ENCODE measurements at places on chromosomes 2 and 18.

- DNase-seq, result no peak
Measured at GRCh38 chr2:37904993-37905392, 20.1 kb upstream of the RMDN2 start.

GRCh38 chr18:9095297-9096006 is 7.0 kb upstream of the NDUFV2 start:
- no peak for DNase-seq

- no peak for DNase-seq
Measured at GRCh38 chr2:133525613-133526529, 42.4 kb downstream of the NCKAP5 start.

GRCh38 chr2:118431997-118432396 is 343.7 kb downstream of the INSIG2 start:
- DNase-seq, result peak; percentile 73

GRCh38 chr18:10485475-10485874 is 31.0 kb downstream of the APCDD1 start:
- DNase-seq, result no peak

- DNase-seq, result peak; percentile 10
Measured at GRCh38 chr2:140873915-140874531, 1256.8 kb downstream of the LRP1B start.

GRCh38 chr2:128454980-128455720 is 136.5 kb upstream of the HS6ST1 start:
- DNase-seq, result no peak

DNA sequence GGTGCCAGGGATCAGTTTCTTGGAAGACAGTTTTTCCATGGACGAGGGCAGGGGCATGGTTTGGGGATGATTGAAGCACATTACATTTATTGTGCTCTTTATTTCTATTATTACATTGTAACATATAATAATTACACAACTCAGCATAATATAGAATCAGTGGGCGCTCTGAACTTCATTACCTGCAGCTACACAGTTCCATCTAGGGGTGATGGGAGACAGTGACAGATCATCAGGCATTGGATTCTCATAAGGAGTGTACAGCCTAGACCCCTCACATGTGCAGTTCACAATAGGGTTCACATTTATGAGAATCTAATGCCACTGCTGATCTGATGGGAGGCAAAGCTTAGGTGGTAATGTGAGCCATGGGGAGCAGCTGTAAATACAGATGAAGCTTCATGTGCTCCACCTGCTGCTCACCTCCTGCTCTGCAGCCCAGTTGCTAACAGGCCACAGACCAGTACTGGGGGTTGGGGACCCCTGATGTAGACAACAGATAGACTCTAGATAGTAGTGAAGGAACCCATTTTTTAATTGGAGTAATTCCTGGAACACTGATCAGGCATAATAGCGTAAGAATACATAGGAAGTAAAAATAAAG is 41.5 kb upstream of the MC4R start:
- peak; percentile 3 for DNase-seq

DNA sequence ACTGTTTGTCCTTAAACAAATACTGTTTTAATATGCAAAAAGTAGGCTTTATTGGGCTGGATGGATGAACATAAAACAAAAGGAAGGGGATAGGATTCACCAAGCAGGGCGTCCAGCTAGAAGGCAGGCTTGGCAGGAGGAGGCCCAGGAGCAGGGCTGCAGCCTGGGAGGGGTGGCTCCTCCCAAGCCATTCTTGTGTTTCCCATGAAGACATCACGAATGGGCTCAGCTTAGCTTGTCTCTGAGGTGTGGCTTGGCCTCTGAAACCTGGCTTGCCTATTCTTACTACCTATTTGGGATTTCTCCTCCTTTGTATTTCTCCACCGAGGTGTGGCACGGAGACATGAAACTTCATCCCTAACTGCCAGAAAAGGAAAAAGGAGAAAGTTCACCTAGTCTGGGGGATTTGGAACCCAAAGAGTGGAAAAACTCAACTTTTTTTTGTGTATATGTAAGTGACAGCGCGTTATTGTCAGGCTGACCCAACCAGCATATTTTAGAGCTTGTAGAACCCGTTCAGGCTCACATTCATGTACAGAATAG is 481.9 kb upstream of the SPRED2 start:
- DNase-seq, result no peak

GRCh38 chr18:20971886-20972267 is 139.7 kb downstream of the ROCK1 start:
- peak; percentile 50 for DNase-seq

GRCh38 chr2:47223980-47224379 is 68.9 kb upstream of the STPG4 start:
- DNase-seq, result no peak

- peak; percentile 67 for DNase-seq
Measured at GRCh38 chr18:43159086-43159770, 43.7 kb upstream of the RIT2 start.

DNA sequence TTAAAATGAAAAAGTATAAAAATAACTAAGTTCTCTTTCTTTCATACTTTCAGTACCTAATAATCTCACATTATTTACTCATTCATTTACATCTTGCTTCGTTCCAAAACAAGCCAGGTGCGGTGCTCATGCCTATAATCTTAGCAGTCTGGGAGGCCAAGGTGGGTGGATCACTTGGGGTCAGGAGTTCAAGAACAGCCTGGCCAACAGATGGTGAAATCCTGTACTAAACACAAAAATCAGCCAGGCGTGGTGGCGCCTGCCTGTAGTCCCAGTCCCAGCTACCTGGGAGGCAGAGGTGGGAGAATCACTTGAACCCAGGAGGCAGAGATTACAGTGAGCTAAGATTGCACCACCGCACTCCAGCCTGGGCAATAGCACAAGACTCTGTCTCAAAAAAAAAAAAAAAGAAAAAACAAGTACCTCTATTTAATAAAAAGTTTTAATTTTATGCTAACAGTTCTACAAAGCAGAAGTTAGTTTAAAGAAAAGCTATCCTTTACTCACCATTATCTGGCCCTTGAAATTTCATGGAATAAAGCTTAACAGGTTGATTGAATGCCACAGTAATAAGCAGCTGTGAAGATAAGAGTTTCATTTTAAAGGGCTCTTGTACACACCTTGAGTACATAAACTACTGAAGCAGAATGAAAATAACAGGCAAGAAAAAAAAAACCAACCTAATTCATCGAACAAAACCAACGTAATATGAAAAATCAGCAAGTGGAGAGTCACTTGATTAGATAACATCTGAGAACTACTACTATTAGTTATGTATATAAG is 22.5 kb downstream of the TXNL1 start:
- DNase-seq, result no peak

DNA sequence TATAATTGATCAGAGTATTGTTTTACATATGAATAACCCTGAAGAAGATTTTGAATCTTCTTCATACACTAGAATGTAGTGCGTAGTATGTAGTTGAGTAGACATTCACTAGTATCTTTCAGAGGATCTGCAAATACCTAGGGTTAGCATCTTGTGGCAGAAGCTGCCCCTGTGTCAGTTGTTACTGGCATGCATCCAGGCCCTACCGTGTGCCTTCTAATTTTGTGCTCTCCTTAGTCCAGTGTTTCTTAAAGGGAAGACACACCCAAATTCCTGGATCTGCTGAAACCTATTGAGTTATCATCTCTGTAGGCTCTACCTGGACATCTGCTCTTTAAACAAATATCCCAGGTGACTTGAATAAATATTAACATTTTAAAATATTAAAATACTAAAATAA is 99.7 kb upstream of the SERTAD2 start:
- DNase-seq, result no peak

- DNase-seq, result peak; percentile 3
Measured at GRCh38 chr2:228417526-228417925, 236.0 kb upstream of the SPHKAP start.

GRCh38 chr18:26548415-26549262 is at the start of gene KCTD1:
Gene KCTD1 (minus strand): TSS chr18:26548553. CDS start chr18:26548536, 17 bp downstream.
- peak; percentile 83 for DNase-seq

DNA sequence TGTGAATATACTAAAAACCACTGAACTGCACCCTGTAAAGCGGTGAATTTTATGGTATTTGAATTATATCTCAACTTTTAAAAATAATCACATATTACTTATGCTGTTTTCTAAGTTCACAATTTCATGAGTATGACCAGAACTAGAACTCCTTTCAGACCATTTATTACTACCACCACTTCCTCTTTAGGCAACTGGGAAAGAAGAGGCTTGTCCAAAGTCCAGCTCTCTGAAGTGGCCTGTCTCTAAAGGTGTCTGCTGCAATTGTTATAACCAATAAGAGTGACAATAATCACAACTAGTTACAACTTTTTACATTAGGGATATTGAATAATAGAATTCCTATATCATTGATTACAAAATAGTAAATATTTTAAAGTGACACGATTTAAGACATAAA is 267.9 kb upstream of the PIK3C3 start:
- no peak for DNase-seq

GRCh38 chr2:691821-692761 is 14.9 kb upstream of the TMEM18 start:
- DNase-seq, result no peak

DNA sequence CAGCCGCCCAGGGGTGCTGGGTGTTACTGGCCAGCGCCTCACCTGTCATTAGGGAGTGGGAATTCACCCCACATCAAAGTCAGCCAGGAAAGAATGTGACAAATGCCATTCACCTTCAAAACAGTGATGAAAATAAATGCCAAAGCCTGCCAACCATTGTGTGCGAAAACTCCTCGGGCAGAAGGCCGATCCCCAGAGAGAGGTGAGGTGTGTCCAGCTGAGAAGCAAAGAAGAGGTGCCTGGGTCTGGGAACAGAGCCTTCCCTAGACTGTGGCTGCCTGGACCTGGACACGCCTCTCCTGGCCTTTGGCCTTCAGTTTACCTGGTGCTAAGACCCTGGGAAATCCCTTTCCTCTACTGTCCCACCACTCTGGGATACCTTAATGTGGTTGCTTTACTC is 142.7 kb downstream of the CYP26B1 start:
- DNase-seq, result no peak

- no peak for DNase-seq
Measured at GRCh38 chr18:8011906-8012305, 444.8 kb downstream of the PTPRM start.

- no peak for DNase-seq
Measured at GRCh38 chr2:71796174-71796593, 342.8 kb downstream of the DYSF start.

- no peak for DNase-seq
Measured at GRCh38 chr18:44171301-44171700, 509.4 kb upstream of the SETBP1 start.

DNA sequence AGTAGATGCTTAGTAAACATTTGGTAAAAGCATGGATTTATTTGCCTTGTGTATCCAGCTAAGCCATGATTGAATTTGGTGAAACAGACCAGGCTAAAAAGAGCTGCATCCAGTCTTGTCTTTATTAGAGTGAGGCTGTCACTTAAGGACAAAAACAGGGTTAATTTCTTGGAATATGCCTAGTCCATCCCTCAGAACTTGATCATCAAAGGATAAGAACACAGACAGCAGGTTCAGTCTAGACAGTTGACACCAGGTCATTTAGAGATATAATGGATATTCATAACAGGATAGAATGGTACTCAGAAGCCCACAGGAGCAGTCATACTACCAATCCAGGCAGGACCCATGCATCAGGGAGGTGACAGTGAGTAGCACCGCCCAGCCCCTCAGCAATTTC is 434.9 kb upstream of the ST6GAL2 start:
- DNase-seq, result no peak

- DNase-seq, result no peak
Measured at GRCh38 chr18:63476668-63477067, at the start of gene SERPINB5. Gene SERPINB5 (plus strand): TSS chr18:63476958. CDS start chr18:63484429, 7,471 bp downstream.

GRCh38 chr2:7927691-7928090 is 754.2 kb upstream of the ID2 start:
- peak; percentile 28 for DNase-seq

- DNase-seq, result no peak
Measured at GRCh38 chr2:143254110-143254509, 124.9 kb downstream of the ARHGAP15 start.

DNA sequence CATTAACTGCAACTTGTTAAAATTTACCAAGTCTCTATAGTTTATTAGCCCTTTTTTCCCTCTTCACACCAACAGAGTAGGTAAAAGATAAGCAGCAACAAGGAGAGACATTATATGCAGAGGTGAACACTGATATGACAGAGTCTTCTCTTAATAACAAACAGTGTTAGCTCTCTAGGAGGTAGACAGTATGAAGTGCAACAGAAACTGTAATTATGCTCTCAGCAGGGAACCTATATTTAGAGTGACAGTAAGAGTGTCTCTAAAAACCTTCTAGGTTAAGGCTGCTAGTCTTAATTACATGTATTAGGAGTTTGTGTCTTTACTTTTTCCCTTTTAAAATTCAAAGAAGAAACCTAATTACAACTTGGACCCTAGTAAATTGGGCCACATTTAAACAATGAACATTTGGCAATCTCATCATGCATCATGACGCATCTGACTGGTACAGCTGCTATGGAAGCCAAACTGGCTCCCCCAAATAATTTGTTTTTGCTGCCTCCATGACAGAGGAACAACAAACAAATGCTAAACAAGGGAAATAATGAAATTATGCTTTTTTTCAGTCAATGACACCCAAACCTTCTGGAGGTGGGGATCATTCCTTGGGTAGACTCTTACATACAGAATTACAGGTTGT is 69.9 kb upstream of the MMADHC start:
- no peak for DNase-seq

GRCh38 chr2:28481905-28482304 is 14.0 kb upstream of the PLB1 start:
- DNase-seq, result no peak

DNA sequence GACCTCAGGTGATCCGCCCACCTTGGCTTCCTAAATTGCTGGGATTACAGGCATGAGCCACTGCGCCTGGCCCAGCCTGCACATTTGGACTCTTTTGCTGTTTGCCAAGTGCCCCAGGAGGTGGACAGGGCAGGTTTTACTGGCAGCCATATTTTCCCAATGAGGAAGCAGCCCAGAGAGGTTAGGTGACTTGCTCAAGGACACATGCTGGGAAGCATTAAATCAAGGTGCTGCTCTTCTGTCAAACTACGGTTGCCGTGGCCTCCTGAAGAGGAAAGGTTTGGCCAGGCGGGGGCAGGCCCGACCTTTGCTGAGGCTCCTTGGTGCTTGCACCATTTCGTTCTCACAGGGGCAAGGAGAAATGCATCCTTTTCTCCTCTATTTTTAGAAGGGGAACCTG is 44.0 kb downstream of the DNMT3A start:
- no peak for DNase-seq

GRCh38 chr2:100978582-100979191 is 23.4 kb upstream of the RPL31 start:
- peak; percentile 59 for DNase-seq

DNA sequence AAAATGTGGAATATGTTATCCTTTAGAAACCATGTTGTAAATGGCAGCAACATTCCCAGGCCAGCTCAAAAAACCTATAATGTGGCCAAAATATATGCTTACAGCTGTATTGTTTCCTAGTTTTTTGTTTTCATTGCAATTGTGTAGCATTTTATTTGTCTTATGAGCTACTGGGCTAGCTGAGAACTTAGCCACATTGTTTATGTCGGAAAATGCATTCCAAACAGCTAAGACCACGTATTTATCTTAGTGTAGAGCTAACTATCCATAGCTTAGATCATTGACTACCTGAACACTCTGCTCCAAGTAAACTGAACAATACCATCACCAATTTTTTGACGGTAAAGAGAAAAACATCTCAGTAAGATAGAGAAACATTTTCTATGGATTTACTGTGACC is 38.4 kb downstream of the METAP1D start:
- DNase-seq, result no peak

GRCh38 chr18:13804305-13804704 is 19.6 kb upstream of the MC5R start:
- no peak for DNase-seq
